ENCODE measurements at places on chromosomes 3 and 15.

GRCh38 chr3:24387000-24387399 is 107.7 kb downstream of the THRB start:
- DNase-seq, result no peak

GRCh38 chr15:96804754-96805153 is 474.3 kb downstream of the NR2F2 start:
- no peak for DNase-seq

DNA sequence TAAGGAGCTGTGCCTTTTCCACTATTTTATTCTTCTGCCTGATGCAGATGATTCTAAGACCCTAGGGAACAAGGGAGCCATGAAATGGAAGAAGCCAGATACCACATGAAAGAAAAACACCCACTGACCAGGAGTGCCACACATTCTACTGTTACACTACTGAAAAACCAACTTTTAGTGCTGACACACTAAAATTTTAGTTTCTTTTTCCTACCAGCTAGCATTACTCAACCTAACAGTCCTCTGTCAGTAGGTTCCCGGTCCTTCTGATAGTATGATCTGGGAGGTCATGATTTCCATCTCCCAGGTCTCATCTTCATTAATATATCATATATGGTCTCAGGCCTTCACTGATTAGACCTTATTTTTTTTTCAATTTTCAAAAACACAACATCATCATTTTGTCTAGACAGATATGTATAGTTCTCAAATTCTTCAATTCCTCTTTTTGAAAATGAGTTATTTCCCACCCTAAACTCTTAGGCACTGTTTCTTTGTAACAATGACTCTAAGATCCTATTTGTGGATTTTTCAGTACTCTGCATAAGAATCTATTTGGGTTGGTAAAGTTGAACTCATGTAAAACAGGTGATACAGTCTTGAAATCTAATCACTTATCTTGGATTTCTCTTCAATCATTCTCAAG is 321.8 kb downstream of the CTNNB1 start:
- no peak for DNase-seq

GRCh38 chr15:43403616-43404015 is 32.7 kb downstream of the TUBGCP4 start:
- DNase-seq, result no peak

GRCh38 chr15:57607570-57608000 is 15.9 kb downstream of the MYZAP start:
- DNase-seq, result no peak

- DNase-seq, result no peak
Measured at GRCh38 chr3:51679777-51680176, 8.7 kb downstream of the TEX264 start.

DNA sequence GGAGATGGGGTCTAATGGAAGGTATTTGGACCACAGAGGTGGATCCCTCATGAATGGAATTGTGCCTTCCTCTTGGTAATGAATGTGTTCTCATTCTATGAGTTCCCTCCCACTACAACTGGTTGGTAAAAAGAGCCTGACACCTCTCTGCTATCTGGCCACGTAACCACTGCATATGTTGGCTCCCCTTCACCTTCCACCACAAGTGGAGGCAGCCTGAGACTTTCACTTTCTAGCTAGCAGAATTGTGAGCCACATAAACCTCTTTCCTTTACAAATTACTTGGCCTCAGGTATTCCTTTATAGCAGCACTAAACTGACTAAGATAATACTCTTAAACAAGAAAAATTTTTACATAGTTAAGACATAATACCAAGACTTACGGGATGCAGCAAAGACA is 155.3 kb downstream of the NR1I2 start:
- DNase-seq, result no peak

DNA sequence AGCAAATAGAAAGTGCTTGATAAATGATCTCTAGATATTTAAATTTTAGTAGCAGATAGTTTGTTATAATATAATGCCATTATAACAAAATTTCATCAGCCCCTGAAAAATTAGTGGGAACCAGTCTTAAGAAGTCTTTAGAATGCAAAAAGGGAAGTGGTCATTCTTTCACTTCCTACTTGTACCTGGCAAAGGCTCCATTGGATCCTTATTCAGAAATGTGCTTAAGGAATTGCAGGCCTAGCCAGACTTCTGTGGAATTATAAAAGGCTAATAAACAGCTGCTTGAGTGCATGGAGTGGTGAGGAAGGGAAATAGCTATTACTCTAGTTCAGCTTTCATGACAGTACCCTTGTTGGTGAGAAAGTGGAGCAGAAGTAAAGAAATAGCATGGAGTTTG is 24.2 kb downstream of the PPM1L start:
- no peak for DNase-seq

DNA sequence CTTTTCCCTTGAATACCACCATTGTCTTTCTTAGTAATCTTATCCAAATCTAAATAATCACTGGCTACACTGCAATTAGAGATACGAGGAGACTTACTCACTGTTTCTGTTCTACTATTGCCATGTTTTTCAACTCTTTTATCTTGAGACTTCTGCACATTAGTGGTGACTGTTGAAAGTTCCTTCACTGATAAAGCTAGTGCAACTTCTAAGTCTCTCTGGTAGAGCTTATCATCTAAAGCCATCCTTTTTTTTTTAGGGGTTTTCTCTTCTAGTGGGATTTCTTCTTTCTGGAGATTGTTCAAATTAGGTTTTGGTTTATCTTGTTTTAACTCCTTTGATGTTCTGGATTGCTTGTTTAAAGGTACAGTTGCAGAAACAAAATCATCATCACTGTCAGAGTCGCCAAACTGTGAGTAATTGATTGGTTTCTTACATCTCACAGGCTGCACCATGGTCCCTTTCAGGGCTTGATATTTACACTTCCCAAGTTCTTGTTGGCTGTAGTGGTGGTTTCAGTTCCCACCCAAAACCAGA is 37.7 kb downstream of the NCK1 start:
- DNase-seq, result no peak

- DNase-seq, result no peak
Measured at GRCh38 chr15:68230157-68231100, 901 bp upstream of the CLN6 start.

GRCh38 chr3:36969085-36969484 is 23.8 kb downstream of the EPM2AIP1 start:
- no peak for DNase-seq

GRCh38 chr15:84831028-84831427 is 13.9 kb downstream of the ALPK3 start:
- no peak for DNase-seq

GRCh38 chr3:140599496-140599895 is 78.4 kb upstream of the TRIM42 start:
- no peak for DNase-seq

GRCh38 chr15:68303560-68304436 is 26.3 kb downstream of the FEM1B start:
- no peak for DNase-seq

DNA sequence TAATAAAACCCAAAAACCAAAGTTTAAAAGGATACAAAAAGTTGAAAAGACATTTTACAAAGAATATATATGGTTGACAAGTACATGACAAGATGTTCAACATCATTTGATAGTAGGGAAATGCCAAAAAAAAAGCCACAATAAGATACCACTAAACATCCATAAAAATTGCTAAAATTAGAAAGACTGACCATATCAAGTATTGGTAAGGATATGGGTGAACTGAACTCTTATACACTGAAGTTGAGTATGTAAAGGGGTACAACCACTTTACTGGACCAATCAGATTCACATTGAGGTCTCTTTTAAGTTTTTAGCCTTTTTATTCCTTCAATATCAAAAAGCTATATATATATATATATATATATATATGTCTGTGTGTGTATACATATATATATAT is 190.5 kb upstream of the P2RY1 start:
- no peak for DNase-seq

DNA sequence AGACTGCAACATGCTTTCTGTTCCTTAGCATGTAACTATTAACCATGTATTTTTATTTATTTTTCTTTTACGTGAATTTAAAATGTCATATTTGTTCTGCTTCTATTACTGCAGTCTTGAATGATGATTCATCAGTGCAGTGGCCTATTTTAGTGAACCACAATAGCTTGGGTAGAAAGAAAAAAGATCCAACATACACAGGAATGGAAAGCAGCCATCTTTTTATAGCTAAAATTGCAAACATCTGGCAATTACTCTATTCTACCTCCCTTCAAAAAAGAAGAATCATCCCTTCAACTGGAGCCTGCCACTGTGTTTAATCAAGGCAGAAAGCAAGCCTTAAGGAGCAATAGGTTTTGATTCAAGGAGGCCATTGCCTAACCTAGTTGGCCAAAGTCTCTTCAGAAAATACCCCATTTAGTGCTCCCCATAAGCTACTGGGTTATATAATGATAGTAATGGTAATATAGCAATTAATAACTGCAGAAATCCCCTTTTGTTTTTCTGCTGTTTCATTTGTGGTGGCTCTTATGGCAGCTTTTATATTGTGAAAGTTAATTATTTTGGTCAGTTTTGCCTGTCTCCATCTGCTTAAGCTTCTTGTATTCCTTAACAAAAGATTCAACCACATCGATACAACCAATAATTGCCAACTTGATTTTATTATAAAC is 267.3 kb downstream of the LPP start:
- DNase-seq, result no peak

GRCh38 chr3:127911421-127911931 is 3.6 kb upstream of the KBTBD12 start:
- DNase-seq, result no peak

GRCh38 chr3:46261926-46262594 is 19.8 kb downstream of the CCR3 start:
- no peak for DNase-seq

Data from stimulated activated CD4-positive, alpha-beta T cell treated with anti-CD3 and anti-CD28 coated beads, TNF-alpha, amount 100 ng/mL, for 4 hours (primary cell).